ENCODE measurements at places on chromosomes 7 and 10.

GRCh38 chr7:128025380-128025779 lies 5.9 kb downstream of the LRRC4 start:
- no peak for DNase-seq

GRCh38 chr10:113023017-113023416 lies 73.0 kb downstream of the TCF7L2 start:
- no peak for DNase-seq

- no peak for DNase-seq
Measured at GRCh38 chr7:95693551-95694333, 78.6 kb upstream of the DYNC1I1 start.

DNA sequence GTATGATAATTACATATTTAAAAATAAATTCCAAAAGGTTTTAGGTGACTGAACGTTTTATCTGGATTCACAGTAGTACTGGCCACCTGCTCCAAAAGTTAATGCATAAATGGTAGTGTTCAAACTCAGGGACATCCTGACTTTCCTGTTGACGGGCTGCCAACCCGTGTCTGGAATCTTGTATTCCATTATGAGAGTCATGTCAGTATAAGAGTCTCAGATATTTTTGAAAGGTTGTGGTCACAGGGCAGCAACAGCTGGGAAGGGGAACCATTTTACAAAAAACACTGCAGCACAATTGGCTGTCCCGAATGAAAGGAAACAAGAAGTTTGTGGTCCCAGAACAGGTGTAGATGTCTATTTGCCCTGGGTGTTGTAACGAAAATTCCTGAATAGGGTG lies 2.8 kb downstream of the TDRD1 start:
- no peak for DNase-seq

DNA sequence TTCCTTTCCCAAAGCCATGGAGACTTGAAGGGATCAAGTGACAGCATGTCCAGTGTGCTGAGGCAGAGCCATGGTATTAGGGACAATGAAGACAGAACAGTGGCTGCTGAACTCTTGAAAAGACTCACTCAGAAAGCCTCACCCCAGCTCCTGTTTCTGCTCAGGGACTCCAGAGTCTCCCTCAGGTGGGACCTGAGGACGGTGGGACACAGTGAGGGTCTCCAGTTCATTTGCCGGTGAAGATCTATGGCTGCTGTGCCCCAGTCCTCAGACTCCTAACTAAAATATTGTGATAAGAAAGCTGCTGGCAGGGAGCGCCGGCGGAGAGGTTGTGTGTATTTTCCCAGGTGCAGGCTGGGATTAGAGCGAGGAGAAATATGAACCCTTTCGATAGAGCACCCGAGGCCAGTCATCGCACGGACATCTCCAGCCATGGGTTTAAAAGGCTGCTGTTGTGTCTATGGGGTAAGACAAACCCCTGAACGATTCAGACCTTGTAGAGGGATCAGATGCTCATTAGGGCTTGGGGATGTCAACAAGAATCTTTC lies 57.2 kb downstream of the C7orf25 start:
- no peak for DNase-seq

DNA sequence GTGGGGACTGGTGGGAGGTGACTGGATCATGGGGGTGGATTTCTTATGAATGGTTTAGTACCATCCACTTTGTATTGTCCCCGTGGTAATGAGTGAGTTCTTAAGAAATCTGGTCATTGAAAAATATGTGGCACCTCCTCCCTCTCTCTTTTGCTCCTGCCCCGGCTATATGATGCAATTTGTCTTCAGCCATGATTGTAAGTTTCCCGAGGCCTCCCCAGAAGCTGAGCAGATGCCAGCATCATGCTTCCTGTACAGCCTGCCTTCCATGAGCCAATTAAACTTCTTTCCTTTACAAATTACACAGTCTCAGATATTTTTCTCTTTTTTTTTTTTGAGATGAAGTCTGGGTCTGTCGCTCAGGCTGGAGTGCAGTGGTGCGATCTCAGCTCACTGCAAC lies 2.6 kb upstream of the KDM7A start:
- no peak for DNase-seq

DNA sequence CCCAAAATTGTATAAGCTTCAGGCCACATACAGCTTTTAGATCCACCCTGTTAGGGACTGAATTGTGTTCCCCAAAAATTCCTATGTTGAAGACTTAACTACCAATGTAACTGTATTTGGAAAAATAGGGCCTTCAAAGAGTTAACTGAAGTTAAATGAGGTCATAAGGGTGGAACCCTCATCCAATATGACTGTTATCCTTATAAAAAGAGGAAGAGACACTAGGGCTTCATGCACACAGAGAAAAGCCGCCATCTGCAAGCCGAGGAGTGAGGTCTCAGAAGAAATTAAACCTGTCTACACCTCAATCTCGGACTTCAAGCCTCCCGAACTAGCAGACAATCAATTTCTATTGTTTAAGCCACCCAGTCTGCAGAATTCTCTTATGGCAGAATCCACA lies 317.9 kb upstream of the NFE2L3 start:
- DNase-seq: no peak

GRCh38 chr7:80642871-80643270 lies 4.4 kb downstream of the CD36 start:
- DNase-seq: no peak

GRCh38 chr10:63217120-63217605 lies 84.0 kb downstream of the NRBF2 start:
- DNase-seq: no peak

GRCh38 chr10:76168437-76168836 lies 737.0 kb downstream of the LRMDA start:
- DNase-seq: no peak

- no peak for DNase-seq
Measured at GRCh38 chr7:10579561-10579960, 394.1 kb upstream of the PHF14 start.

- no peak for DNase-seq
Measured at GRCh38 chr10:85645926-85646711, 720.5 kb downstream of the GRID1 start.

DNA sequence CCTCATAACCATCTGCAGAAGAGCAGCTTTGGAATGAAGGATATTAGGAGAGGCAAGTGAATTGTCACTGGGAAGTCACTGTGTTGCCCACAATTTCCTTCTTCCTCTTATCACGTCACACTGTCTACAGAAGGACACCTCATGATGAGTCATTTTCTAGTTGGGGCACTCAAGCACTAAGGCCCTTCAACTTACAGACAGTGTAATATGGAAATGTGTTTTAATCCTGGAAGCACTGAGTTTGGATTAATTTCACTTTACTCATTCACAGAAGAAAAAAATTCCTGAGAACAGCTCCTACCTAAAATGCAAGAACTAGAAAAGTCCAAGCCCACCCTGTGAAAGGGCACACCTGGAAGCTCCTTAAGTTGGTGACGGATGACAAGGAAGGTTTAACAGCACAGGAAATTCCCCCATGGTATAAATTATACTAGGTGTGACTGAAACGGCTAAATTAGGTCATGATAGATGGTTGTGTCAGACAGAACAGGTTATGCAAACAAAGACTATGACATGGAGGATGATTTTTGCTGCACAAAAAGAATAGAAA lies 56.6 kb downstream of the PARD3 start:
- DNase-seq: no peak

DNA sequence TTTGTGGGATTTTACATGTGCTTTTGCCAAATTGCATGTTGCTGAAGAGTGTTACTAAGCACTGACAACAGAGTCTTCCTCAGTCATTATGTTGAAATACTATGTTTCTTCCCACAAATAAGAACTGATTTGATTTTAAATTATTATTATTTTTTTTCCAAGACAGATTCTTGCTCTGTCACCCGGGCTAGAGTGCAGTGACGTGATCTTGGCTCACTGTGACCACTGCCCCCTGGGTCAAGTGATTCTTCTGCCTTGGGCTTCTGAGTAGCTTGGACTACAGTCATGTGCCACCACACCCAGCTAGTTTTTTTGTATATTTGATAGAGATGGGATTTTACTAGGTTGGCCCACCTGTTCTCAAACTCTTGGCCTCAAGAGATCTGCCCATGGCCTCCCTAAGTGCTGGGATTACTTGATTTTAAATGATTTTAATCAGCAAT lies 42.3 kb downstream of the MINPP1 start:
- no peak for DNase-seq

- DNase-seq: no peak
Measured at GRCh38 chr10:59087486-59087885, 89.0 kb upstream of the PHYHIPL start.

- no peak for DNase-seq
Measured at GRCh38 chr10:22823109-22823508, 104.7 kb upstream of the ARMC3 start.

GRCh38 chr7:68573271-68574005 lies 1024.8 kb upstream of the AUTS2 start:
- no peak for DNase-seq

DNA sequence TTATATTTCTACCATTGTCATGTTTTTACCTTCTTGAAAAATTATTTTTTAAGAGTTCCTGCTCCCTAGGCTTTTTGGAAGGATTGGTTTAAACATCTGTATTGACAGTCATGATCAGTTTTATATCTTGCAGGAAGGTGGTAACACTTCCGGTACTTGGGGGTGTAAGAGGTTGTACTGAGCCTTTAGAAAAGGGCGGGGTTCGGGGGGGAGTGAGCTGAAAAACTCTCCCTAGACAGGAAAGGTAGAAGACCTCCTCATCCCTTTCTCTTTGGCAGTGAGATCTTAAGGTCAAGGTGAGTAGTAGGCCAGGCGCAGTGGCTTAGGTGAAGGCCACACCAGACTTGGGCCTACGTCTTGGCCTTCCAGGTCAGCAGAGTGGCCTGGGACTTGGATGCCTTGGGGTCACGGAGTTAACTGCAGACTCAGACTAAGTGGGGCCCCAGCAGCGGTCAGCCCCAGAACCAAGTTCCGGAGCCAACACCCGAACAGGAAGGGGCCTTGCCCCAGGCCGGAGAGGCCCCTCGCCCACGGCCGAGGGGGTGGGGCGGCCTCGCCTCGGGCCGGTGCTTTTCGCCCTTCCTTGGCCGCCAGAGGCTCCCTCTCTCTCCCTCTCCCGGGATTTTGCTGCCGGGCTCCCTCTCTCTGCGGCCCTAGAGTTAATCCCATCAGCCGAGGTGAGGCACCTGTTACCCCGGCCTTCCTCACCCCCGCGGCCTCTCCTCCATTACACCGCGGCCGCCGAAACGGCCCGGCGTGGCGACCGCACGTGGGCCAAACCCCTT lies at the start of gene PPP1R9A:
Gene PPP1R9A (plus strand): TSS at position 569 of the 785 bp plus-strand sequence. CDS start 2,520 bp downstream, outside the sequence.
- DNase-seq: no peak

- no peak for DNase-seq
Measured at GRCh38 chr7:158663428-158663741, 41.2 kb downstream of the NCAPG2 start.

DNA sequence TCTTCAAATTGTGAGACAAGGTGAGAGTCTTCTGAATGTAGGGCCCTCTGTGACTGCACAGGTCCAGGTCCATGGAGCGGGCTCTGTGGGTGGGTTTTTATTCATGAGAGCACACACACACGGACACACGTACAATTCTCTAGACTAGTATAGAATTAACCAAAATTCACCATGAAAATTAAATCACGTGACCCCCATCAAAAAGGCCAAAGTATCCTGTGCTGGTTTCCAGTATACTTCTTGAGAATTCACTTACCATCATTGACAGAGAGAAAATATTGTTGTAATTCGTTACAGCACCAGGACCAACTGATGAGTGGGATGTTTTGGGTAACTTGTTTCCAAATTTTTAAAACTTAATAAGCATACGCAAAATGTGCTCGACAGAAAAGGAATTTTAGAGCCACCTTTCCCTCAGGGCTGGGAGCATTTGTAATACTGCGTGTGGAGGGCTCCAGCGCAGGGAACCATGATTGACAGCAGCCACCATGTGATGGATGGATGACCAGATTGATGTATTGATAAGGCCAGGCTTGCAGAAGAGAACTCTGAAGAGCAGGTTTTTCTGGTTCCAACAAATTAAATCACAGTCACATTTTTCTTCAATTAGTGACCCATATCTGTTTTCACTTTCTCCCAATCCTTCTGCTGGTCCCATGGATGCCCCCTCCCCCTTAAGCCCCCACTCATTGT lies 14.9 kb upstream of the DNTT start:
- DNase-seq: no peak

GRCh38 chr7:90655566-90655965 lies 59.4 kb downstream of the CDK14 start:
- DNase-seq: no peak

DNA sequence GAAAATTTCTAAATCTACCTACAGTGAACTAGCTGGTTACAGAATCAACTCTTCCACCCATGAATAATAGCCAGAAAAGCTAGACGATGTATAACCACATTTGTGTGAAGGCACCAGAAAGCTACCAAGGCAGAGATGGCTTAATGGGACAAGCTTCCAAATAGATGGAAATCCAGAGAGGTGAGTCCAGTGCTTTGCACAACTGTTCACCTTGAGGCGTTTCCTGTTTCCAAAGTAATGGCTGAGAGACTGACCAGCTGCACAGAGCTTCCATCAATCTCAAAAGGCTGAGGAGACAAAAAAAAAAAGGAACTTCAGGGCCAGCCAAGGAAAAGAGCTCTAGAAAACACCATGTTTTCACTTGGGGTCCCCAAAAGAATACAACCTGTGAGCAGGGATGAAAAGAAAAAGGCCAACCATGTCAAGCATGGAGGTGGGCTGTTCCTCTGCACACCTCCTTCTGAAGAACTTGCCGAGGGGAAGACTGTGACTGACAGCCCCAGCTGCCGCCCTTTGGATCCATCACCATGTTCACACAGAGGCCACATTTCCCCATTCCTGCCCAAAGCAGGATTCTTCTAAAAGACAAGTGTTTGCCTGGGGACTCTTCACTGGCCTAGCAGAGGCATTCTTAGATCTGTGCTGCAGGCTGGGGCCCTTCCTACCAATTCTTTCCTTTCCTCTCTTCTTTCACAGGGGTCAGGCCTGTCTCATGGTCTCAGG lies 72.9 kb downstream of the ARHGAP21 start:
- DNase-seq: no peak

- DNase-seq: no peak
Measured at GRCh38 chr10:34473174-34474008, 341.7 kb downstream of the PARD3 start.

- no peak for DNase-seq
Measured at GRCh38 chr10:20289070-20289828, 473.0 kb downstream of the PLXDC2 start.

- DNase-seq: no peak
Measured at GRCh38 chr10:99926925-99927720, 82.6 kb downstream of the DNMBP start.

Measured in stimulated activated CD4-positive, alpha-beta T cell treated with anti-CD3 and anti-CD28 coated beads, Interleukin-12 subunit alpha, Interleukin-12 subunit beta, amount 100 ng/mL, for 4 hours (primary cell).